ENCODE measurements at places on chromosomes 11 and 22. TPM values are rescaled to one million over a fixed set of nuclear protein-coding genes. Genes with fewer than 3 reads are reported as not detected.

NOL12 gene
- 26.6 TPM for total RNA-seq

CREB3L1 gene
- 3.8 TPM for total RNA-seq

GUCD1 gene
- 48.2 TPM for total RNA-seq

C22orf15 gene
- total RNA-seq, result not detected

OR5AL1 gene
- not detected for total RNA-seq

UBQLNL gene
- total RNA-seq, result not detected
